Uterus (tissue), 4 donors: ENCODE measurements at places on chromosomes 4 and X.

DNA sequence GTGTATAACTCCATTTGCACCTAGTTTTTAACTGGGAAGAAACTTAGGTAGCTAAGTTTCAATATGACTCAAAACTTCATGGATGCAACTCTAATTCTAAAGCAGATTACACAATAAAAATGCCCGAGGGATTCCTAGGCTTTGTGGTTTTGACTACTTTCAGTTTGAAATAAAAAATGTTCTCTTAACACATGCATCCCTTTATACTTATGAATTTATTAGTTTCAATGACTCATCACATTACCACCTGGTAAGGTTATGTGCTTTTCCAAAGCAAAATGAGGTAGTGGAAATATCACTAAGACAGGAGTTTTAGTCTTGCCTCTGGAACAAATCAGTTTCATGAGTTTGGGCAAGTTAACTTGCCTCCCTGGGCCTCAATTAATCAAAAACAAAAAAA, 125.5 kb downstream of the OPHN1 start:
- H3K27ac ChIP-seq, result no peak overlapping the region
- H3K27me3 ChIP-seq, result no peaks in the 10 kb centered on the region
- DNase-seq, result no peak
- no peak overlapping the region for H3K4me3 ChIP-seq

- no peak overlapping the region for H3K27ac ChIP-seq
- no peak overlapping the region for H3K4me3 ChIP-seq
- DNase-seq, result no peak
- no peaks in the 10 kb centered on the region for H3K4me1 ChIP-seq
Observed at GRCh38 chr4:153521999-153522801, 56.0 kb downstream of the TMEM131L start.

DNA sequence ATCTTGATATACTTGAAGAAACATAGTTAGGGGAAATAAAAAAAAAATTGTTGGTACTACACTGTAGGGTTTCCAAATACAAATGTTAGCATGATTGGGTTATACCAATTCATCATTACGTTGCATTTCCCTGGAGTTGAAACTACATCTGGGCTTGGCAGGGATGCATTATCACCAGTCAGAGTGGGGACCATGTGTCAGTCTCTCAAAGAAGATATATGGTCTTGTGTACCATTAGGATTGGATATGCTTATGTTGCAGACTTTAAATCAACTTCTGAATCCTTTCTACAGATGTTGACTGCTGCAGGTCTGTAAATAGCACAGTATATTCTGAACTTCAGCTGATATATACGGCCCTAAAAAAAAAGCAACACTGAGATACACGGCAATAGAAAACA, 188.5 kb downstream of the SLIT2 start:
- H3K4me3 ChIP-seq, result no peak overlapping the region
- no peaks in the 10 kb centered on the region for H3K36me3 ChIP-seq
- H3K4me1 ChIP-seq, result no peaks in the 10 kb centered on the region
- no peaks in the 10 kb centered on the region for H3K27me3 ChIP-seq

DNA sequence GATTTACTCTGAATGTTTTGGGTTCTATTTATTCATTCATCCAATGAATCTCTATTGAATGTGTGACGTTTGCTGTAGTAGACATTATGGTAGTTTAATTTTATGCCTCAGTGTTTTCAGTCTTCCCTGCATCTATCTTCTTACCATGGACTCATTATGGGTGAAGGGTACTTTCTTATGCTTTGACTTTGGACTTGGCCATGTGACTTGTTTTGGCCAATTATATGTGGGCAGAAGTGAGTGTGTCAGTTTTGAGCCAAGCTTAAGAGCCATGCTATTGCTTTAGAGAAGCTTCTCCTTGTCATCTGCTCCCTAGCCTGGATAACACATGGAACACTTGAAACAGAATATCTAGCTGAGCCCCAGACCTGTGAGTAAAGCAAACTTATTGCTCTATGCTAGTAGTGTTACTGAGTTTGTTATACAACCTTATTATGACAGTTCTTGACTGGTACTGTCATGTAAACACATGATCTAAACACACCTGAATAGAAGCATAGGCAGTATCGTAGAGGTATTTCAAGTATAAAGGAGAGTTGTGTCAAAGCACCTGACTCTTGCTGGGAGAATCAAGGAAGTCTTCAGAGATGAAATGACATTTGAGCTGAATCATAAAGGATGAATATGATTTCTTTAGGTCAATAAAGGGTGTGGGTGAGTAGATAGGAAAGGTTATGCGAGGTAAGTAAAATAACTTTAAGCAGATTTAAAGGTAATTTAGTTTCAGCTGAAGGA, 128.4 kb downstream of the NAA11 start:
- no peak overlapping the region for H3K4me3 ChIP-seq
- no peaks in the 10 kb centered on the region for H3K4me1 ChIP-seq
- H3K36me3 ChIP-seq, result no peaks in the 10 kb centered on the region
- no peaks in the 10 kb centered on the region for H3K27me3 ChIP-seq
- DNase-seq, result no peak

GRCh38 chrX:69808375-69808774, 192.5 kb downstream of the EDA start:
- no peak for DNase-seq
- no peaks in the 10 kb centered on the region for H3K4me1 ChIP-seq
- no peak overlapping the region for H3K27ac ChIP-seq
- no peaks in the 10 kb centered on the region for H3K36me3 ChIP-seq

- peak; percentile 73 for DNase-seq
- peaks cover 5% of the 10 kb centered on the region for H3K4me1 ChIP-seq
- no peaks in the 10 kb centered on the region for H3K36me3 ChIP-seq
- H3K27me3 ChIP-seq, result no peaks in the 10 kb centered on the region
Observed at GRCh38 chr4:99723612-99724011, 66.0 kb upstream of the C4orf54 start.

- no peaks in the 10 kb centered on the region for H3K27me3 ChIP-seq
- H3K36me3 ChIP-seq, result no peaks in the 10 kb centered on the region
- no peak overlapping the region for H3K27ac ChIP-seq
Observed at GRCh38 chr4:76559236-76560071, 124.4 kb downstream of the SHROOM3 start.

- no peaks in the 10 kb centered on the region for H3K27me3 ChIP-seq
- no peaks in the 10 kb centered on the region for H3K36me3 ChIP-seq
- no peaks in the 10 kb centered on the region for H3K4me1 ChIP-seq
Observed at GRCh38 chr4:6525474-6525873, 49.5 kb upstream of the MAN2B2 start.

- no peak overlapping the region for H3K4me3 ChIP-seq
- H3K4me1 ChIP-seq, result no peaks in the 10 kb centered on the region
- no peak overlapping the region for H3K27ac ChIP-seq
- no peak for DNase-seq
Observed at GRCh38 chr4:124749421-124749820, 36.9 kb upstream of the ANKRD50 start.

DNA sequence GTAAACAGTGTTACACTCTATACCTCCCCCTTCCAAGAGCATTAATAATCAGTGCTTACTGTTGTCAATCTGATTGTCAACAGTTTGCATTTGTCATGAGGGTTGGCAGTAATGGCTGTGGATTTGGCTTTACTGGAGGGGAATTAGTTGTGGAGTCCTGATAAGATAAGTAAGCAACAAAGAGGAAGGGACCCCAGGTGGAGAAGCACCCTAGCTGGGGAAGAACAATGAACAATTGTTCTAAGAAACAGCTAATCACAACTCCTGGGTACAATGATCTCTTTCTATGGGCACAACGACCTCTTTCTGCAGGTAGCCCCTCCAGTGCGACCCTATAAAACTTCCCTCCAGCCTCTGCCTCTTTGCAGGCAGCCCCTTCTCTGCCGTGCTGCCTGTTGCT, 53.2 kb upstream of the CDKN2AIP start:
- H3K36me3 ChIP-seq, result no peaks in the 10 kb centered on the region
- no peaks in the 10 kb centered on the region for H3K4me1 ChIP-seq
- no peak overlapping the region for H3K27ac ChIP-seq
- H3K27me3 ChIP-seq, result no peaks in the 10 kb centered on the region

GRCh38 chr4:42152507-42153504, at the start of gene BEND4:
Gene BEND4, minus strand, starts transcription at chr4:42152655. Its CDS starts 512 bp downstream, at chr4:42152143.
- H3K4me3 ChIP-seq, result peak within 1 kb of the TSS; percentile 30
- H3K27me3 ChIP-seq, result no peaks in the 10 kb centered on the region
- no peak within 1 kb of the TSS for H3K27ac ChIP-seq
- peaks cover 20% of the 10 kb centered on the region for H3K4me1 ChIP-seq
- no peak for DNase-seq

GRCh38 chr4:101441446-101441845, 94.1 kb upstream of the PPP3CA start:
- no peaks in the 10 kb centered on the region for H3K36me3 ChIP-seq
- H3K4me3 ChIP-seq, result no peak overlapping the region
- H3K27ac ChIP-seq, result no peak overlapping the region
- H3K27me3 ChIP-seq, result no peaks in the 10 kb centered on the region

DNA sequence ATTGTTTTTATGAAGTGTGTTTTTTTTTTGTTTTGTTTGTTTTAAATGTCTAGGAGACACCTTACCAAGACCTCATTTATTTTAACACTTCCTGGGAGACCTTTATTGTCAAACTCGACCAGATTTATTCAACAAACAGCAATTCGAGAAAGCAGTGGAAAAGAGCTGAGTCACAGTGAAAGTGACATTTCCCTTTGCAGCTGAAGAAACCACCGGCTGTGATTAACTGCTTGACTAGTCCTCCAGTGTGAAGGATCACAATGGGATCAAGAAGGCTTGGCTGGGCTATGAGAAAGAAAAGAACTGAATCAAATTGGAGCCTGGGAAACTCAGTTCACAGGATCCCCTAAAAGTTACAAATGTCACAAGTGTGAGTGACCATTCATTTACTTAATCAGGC, 11.9 kb upstream of the ADH7 start:
- DNase-seq, result no peak
- H3K36me3 ChIP-seq, result no peaks in the 10 kb centered on the region
- no peaks in the 10 kb centered on the region for H3K27me3 ChIP-seq
- no peaks in the 10 kb centered on the region for H3K4me1 ChIP-seq

DNA sequence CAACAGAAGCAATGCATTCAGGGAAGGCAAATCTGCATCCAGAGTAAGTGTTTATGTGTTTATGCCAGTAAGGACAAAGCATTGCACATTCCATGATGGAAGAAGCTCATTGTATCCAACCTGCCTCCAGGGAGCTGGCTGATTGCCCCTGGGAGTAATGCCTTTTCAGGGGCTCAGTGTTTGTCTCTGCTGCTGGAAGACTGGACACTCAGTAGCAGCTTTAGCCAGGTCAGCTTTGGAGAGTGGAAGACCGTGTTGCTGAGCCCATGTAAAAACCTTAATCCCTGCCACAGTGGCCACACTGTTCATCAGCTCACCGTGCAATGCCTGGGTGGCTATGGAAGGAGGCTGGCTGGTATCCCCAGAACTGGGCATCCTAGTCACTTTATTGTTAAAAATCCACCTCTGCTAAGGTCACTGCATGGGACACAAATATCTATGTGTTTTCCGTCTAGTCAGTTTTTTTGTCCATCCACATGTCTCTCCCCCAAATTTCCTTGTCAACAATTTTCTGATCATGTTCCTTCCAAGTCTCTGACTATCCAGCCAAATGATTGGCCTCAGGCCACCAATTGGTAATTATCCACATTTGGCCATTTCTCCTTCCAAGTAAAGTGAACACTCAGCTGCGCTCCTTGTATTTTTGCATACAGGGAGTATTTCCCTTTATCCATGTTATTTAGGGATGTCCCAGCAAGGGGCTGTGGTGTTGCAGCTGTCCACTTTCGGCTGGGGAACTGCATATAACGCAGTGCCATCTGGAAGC, 2044.5 kb upstream of the AGA start:
- no peak for DNase-seq
- H3K27me3 ChIP-seq, result no peaks in the 10 kb centered on the region
- no peak overlapping the region for H3K4me3 ChIP-seq
- no peak overlapping the region for H3K27ac ChIP-seq
- H3K36me3 ChIP-seq, result no peaks in the 10 kb centered on the region
- H3K4me1 ChIP-seq, result no peaks in the 10 kb centered on the region

- H3K4me1 ChIP-seq, result no peaks in the 10 kb centered on the region
- no peak overlapping the region for H3K27ac ChIP-seq
Observed at GRCh38 chrX:33592396-33592795, 381.0 kb upstream of the DMD start.

DNA sequence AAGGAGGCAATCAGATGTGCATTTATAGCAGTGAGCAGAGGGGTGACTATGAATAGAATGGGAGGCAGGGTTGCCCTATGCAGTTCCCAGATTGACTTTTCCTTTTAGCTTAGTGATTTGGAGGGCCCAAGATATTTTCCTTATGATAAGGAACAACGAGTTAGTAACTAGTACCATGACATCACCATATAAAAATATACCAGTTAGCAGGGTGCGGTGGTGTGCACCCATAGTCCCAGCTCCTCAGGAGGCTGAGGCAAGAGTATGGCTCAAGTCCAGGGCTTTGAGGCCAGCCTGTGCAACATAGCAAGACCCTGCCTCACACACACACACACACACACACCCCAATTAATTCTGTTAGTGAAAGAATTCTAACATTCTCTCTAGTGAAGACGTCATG, 53.0 kb downstream of the IL13RA2 start:
- H3K27ac ChIP-seq, result no peak overlapping the region
- no peak overlapping the region for H3K4me3 ChIP-seq
- H3K4me1 ChIP-seq, result no peaks in the 10 kb centered on the region
- H3K36me3 ChIP-seq, result no peaks in the 10 kb centered on the region
- no peaks in the 10 kb centered on the region for H3K27me3 ChIP-seq
- no peak for DNase-seq

DNA sequence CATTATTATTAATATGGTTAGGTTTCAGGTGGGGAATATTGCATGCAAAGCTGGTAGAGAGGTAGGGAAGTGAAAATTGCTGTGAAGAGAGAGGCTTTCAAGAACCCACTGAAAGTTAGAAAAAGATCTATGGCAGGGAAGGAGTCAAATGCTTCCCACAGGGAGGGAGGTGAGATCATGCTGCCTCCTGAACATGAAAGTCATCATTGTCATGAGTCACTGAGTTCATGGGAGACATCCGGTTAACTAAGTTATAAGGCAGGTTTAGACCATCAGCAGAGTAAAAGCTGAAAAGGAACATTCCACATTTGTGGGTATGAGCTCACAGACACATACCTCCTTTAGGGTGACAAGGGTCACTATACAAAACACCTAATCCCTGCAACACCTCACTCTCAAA, 16.2 kb downstream of the GATB start:
- peaks cover 12% of the 10 kb centered on the region for H3K4me1 ChIP-seq
- no peak for DNase-seq
- H3K4me3 ChIP-seq, result no peak overlapping the region
- no peaks in the 10 kb centered on the region for H3K36me3 ChIP-seq

DNA sequence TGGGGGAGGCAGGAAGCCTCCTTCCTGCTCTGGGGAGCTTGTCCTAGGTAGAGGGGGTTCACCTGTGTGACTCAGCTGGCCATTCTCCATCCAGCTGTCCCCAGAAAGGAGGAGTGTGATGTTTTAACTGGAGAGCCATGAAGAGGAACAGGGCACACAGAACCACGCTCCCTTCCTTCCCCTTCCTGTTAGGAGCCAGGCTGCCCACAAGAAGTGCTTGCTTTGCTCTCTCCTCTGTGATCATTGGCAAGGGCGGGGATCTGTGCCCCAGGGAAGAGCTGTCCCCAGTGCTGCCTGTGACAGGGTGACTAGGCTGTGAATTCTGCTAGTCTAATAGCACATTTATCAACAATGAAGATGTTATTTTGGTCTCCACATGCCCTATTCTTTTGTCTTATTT, 169.6 kb upstream of the GATB start:
- no peak overlapping the region for H3K27ac ChIP-seq
- no peaks in the 10 kb centered on the region for H3K27me3 ChIP-seq
- no peaks in the 10 kb centered on the region for H3K36me3 ChIP-seq
- no peaks in the 10 kb centered on the region for H3K4me1 ChIP-seq
- no peak for DNase-seq

- no peak overlapping the region for H3K4me3 ChIP-seq
- no peak for DNase-seq
- H3K4me1 ChIP-seq, result no peaks in the 10 kb centered on the region
Observed at GRCh38 chr4:142353149-142353738, 492.9 kb downstream of the INPP4B start.

- H3K4me1 ChIP-seq, result no peaks in the 10 kb centered on the region
- H3K27me3 ChIP-seq, result no peaks in the 10 kb centered on the region
- DNase-seq, result no peak
- no peak overlapping the region for H3K27ac ChIP-seq
Observed at GRCh38 chr4:62912531-62912930, 1496.7 kb downstream of the TECRL start.
